ENCODE measurements at places on chromosomes 12 and 14. TPM values are rescaled to one million over a fixed set of nuclear protein-coding genes. Genes with fewer than 3 reads are reported as not detected.

Gene PLEKHD1
- total RNA-seq = 0.12 TPM

Gene VRTN
- not detected for total RNA-seq

Gene IL26
- 7.7 TPM for total RNA-seq

Gene RNFT2
- total RNA-seq = 10.1 TPM

DNA sequence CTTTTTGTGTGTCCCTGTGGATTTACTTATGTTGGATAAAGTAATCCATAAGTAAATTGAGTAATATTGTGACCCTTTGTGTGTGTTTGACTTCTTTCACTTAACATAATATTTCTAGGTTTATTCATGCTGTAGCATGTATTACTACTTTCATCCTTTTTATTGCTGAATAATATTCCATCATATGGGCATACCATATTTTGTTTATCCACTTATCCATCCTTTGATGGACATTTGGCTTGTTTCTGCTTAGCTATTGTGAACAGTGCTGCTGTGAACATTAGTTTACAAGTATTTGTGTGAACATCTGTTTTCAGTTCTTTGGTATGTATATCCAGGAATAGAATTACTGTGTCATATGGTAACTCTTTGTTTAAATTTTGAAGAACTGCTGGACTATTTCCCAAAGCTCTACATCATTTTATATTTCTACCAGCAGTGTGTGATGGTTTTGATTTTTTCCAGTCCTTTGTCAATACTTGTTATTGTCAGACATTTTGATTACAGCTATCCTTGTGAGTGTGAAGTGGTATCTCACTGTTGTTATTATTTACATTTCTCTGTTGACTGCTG, 25.2 kb downstream of the G2E3 start:
- peaks cover 50% of the 10 kb centered on the region for H3K36me3 ChIP-seq
- peaks cover 15% of the 10 kb centered on the region for H3K4me1 ChIP-seq
- H3K27ac ChIP-seq = no peak overlapping the region
- H3K27me3 ChIP-seq = no peaks in the 10 kb centered on the region

DNA sequence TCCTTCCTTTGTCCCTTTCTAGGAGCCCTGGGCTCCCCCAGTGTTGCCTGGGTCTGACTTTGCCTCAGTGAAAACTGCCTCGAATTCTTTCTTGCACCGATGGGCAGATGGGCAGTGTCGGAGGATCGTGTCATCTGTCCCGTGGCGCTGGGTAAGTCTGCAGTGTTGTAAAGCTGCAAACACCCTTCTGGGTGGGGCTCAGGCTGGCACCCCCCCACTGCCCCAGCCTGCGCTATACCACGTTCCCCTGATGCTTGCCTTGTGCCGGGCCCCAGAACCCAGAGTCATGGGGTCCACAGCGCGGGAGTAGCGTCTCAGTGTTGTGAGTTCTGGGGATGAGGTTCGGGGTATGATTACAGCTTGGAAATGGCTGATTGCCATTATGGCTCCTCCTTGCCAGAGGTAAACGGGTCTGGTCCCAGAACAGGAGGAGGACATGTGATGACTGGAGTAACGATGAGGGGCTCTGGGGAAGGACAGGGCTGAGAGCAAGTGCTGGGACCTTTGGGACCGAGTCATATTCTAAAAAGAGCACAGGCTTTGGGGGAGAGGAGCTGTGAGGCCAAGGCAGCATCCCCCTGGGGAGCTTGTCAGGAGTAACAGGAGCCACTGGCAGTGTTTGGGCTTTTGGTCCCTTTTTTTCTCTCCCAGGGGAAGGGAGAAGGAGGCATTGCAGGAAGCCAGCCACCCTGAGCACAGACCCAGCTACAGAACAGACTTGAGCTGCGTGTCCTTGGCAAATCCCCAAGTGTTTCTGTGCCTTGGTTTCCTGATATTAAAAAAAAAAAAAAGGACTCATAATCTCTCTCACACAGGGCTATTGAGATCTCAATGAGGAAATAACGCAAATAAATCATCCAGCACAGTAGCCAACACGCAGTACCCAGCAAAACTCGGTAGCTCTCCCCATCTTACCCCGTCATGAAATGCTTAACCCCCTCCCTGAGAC, 4.3 kb downstream of the RTL1 start:
- no peaks in the 10 kb centered on the region for H3K4me1 ChIP-seq
- no peak for DNase-seq
- H3K27ac ChIP-seq = no peak overlapping the region
- H3K27me3 ChIP-seq = peaks cover 34% of the 10 kb centered on the region
- no peak overlapping the region for H3K4me3 ChIP-seq

- no peaks in the 10 kb centered on the region for H3K4me1 ChIP-seq
- peaks cover 9% of the 10 kb centered on the region for H3K27me3 ChIP-seq
Measured at GRCh38 chr12:98294051-98294805, 221.2 kb upstream of the TMPO start.

GRCh38 chr14:66395300-66395699, 90.9 kb upstream of the CCDC196 start:
- H3K36me3 ChIP-seq = no peaks in the 10 kb centered on the region
- no peak overlapping the region for H3K27ac ChIP-seq
- no peak overlapping the region for H3K4me3 ChIP-seq
- H3K4me1 ChIP-seq = peaks cover 6% of the 10 kb centered on the region
- peaks cover 17% of the 10 kb centered on the region for H3K27me3 ChIP-seq
- peak; percentile 84 for DNase-seq

DNA sequence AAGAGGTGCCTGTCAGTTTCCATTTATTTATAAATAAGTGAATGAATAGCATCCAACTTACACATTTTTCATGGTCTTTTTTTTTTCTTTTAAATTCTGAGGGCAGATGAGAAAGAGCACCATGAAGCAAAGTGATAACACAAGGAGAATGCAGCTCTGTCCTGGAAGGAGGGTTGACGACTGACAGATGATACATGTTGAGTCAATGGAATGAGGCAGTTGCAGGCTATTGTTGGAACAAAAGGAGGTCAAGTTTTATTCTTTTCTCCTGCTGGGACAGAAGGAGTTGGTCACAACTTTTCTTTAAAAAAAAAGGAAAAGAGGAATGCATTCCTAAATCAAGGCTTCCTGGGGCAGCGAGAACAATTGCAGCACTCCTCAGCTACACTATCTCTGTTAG, 119.9 kb upstream of the PLEKHG7 start:
- DNase-seq = no peak
- no peak overlapping the region for H3K27ac ChIP-seq
- peaks cover 20% of the 10 kb centered on the region for H3K36me3 ChIP-seq
- H3K4me1 ChIP-seq = no peaks in the 10 kb centered on the region

DNA sequence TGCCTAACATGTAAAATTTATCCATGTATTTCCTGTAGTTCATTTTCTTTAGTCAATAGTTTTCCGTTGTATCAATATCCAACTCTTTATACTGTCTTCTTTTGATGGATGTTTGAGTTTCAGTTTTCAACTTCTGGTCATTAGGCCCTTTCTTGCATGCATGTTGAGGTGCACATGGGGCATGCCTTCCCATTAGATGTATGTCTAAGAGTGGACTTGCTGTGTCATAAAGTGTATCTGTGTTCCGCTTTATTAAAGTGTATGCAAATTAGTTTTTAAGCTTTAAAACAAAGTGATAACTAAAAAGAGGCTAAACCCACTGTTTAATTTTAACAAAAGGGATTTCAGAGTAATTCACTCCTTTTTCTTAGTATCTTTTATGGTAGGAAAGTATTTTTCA, 441.1 kb downstream of the PCNX1 start:
- peaks cover 61% of the 10 kb centered on the region for H3K36me3 ChIP-seq
- no peaks in the 10 kb centered on the region for H3K27me3 ChIP-seq
- no peak overlapping the region for H3K4me3 ChIP-seq
- H3K4me1 ChIP-seq = peaks cover 22% of the 10 kb centered on the region

DNA sequence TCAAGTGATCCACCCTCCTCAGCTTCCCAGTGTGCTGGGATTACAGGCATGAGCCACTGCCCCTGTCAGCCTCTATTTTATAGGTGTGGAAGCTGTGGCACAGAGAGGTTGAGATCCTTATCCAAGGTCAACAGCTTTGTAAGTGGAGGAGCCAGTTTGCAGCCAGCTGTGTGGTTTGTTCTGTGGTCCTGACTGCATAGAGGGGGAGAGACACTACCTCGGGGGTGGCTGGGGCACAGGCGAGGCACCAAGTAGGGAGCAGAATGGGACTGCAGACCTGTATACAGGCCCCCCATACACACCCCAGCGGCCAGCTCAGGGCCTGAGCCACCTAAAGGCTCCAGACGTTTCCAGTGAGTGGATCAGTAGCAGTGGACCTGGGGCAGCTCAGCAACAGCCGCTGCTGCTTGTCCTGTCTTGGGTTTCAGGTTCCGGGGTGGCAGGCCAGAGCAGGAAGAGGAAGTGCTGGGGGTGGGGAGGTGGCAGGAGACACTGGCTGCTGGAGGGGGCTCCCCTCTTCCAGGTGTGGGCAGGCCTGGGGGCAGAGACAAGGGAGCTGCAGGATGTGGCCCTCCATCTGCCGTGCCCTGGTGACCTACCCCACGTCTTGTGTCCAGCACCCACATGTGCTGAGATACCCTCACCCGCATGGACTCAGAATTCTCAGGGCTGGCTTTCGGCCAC, 11.0 kb downstream of the ORAI1 start:
- peak; percentile 84 for DNase-seq
- H3K4me1 ChIP-seq = peaks cover 40% of the 10 kb centered on the region
- no peaks in the 10 kb centered on the region for H3K27me3 ChIP-seq
- H3K4me3 ChIP-seq = peak overlapping the region; percentile 74
- peak overlapping the region; percentile 90 for H3K27ac ChIP-seq

GRCh38 chr12:10554228-10554755, 48.6 kb downstream of the EIF2S3B start:
- no peak overlapping the region for H3K4me3 ChIP-seq
- H3K27me3 ChIP-seq = peaks cover 15% of the 10 kb centered on the region
- no peak for DNase-seq
- H3K4me1 ChIP-seq = no peaks in the 10 kb centered on the region
- H3K27ac ChIP-seq = no peak overlapping the region
- no peaks in the 10 kb centered on the region for H3K36me3 ChIP-seq

- DNase-seq = no peak
- H3K36me3 ChIP-seq = peaks cover 26% of the 10 kb centered on the region
- no peaks in the 10 kb centered on the region for H3K27me3 ChIP-seq
- peak overlapping the region; percentile 54 for H3K4me3 ChIP-seq
Measured at GRCh38 chr14:20331053-20331613, 1.9 kb downstream of the CCNB1IP1 start.

DNA sequence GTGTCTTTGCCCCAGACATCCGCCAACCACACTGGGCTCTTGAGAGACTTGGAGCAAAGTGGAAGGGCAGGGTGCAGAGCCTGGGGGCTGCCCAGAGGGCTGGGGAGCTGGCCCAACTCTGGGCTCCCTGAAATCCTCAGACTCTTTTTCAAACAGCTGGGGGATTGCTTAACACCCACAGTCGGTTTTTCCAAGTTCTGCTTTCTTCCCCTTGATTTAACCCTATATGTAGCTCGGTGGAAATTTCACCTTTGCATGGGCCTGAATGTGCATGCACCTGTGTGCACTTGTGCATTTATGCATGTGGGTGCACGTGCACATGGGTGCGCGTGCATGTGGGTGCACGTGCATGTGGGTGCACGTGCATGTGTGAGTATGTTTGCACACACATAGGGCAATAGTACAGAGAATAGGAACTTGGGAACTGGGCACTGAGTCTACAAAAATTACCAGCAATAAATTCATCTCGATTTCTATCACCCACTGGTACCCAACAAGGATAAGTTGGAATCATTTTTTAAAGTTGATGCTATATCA, 52.3 kb upstream of the RFLNA start:
- H3K27ac ChIP-seq = no peak overlapping the region
- DNase-seq = no peak
- H3K36me3 ChIP-seq = no peaks in the 10 kb centered on the region
- H3K4me1 ChIP-seq = no peaks in the 10 kb centered on the region
- H3K27me3 ChIP-seq = peaks cover 4% of the 10 kb centered on the region

DNA sequence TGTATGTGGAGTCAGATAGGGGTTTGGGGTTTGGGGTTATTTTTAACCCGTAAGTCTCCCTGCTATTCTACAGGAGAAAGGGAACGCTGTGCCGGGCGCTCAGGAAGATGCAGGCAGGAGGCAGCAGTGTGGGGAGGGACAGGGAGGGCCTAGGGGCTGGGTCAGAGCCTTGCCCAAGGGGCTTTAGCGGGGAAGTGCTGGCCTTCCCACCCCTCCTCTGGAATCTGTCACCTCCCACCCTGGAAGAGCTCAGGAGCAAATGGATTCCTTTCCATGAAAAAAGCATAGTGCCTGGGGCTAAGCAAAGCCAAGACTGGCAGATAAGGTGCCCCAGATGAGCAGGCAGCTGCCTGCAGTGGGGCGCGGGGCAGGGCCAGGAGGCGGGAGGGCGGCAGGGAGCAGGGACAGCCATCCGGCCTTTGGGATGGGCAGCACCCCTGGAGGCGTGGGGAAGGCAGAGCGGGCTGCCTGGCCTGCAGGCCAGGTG, 7.3 kb upstream of the INF2 start:
- H3K36me3 ChIP-seq = peaks cover 3% of the 10 kb centered on the region
- no peak overlapping the region for H3K27ac ChIP-seq
- H3K4me1 ChIP-seq = peaks cover 28% of the 10 kb centered on the region
- peaks cover 2% of the 10 kb centered on the region for H3K27me3 ChIP-seq
- no peak for DNase-seq

DNA sequence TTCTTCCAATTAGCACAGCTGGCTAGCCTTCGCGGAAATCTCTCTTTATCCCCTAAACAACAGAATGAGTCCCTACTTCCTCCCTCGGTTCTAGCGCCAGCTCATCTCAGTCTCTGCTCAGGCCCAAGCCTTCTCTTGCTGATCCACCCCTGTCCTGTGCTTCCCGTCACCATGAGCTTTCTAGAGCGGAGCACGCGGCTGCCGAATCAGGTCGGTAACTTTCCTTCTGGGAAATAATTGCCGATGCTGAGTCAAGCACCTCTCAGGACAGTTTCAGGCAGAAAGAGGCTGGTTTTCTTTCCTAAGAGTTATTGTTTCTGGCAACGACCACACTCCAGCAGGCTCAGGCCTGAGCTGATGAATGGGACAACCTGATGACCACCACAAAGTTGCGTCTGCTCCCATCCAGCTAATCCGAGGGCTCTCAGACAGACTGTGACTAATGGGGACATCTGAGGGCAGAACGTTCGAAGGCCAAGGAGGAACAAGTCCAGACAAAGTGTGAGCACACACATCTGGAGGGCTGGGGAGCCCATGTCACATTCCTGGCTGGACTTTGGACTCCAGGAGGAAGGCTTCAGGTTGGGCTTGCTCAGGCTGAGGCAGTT, 13.6 kb upstream of the GPR68 start:
- H3K27me3 ChIP-seq = no peaks in the 10 kb centered on the region
- no peak for DNase-seq
- peak overlapping the region; percentile 46 for H3K27ac ChIP-seq
- no peak overlapping the region for H3K4me3 ChIP-seq
- peaks cover 53% of the 10 kb centered on the region for H3K4me1 ChIP-seq

All from activated CD4-positive, alpha-beta T cell treated with anti-CD3 and anti-CD28 coated beads, Interleukin-2, amount 10 ng/mL, durations not matched to agents 24 days and 14 days (primary cell).